BE2C (cell line): ENCODE measurements at places on chromosomes 4 and X.

- peak; percentile 19 for DNase-seq
These were observed 19.3 kb downstream of the NOA1 start for GRCh38 chr4:56958111-56958517.

DNA sequence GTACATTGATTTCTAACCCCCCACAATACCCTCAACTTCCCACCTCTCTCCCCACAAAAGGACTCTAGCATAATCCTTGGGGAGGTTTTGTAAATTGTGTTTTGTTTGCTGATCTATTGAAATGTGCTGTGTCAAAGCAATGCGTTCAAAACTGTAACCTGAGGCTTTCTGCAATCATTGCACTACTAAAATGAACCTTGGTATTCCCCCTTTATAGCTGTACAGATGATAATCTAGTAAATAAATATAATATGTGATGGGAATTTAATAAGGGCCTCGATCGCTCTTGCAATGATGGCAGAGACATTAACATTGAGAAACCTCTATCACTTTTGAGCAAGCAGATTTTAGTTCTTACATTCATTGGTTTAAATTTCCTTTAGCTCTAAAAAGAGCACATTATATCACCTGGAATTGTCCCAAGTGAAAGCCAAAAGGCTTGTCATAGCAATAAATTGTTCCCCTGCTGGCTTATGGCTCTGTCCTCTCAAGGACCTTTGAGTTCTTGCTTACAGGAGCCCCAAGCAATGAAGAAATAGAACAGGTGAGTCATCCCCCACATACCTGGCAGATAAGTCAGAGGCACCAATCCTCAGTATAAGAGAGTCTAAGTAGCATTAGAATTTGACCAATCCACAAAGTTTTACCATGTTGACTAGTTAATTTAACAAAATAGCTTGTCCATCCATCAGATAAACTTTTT, 18.4 kb upstream of the ACE2 start:
- no peak for DNase-seq

DNA sequence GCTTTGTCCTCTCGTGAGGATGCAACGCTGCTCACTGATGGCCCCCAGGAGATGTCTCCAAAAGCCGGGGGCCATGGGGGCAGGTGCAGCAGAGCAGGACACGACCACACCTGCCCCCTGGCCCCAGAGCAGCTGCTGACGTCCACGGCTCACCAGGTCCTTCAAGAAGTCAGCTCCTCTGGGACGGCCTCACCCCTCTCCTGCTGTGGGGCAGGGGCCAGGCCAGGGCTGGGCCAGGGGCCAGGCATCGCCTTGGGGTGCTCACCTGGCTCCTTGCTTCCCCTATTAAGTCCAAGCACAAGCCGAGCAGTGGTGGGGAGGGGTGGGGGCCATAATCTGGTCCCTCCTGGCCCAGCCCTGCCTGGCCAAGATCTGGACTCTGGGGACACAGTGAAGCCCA, 28.6 kb upstream of the MXD4 start:
- peak; percentile 7 for DNase-seq

DNA sequence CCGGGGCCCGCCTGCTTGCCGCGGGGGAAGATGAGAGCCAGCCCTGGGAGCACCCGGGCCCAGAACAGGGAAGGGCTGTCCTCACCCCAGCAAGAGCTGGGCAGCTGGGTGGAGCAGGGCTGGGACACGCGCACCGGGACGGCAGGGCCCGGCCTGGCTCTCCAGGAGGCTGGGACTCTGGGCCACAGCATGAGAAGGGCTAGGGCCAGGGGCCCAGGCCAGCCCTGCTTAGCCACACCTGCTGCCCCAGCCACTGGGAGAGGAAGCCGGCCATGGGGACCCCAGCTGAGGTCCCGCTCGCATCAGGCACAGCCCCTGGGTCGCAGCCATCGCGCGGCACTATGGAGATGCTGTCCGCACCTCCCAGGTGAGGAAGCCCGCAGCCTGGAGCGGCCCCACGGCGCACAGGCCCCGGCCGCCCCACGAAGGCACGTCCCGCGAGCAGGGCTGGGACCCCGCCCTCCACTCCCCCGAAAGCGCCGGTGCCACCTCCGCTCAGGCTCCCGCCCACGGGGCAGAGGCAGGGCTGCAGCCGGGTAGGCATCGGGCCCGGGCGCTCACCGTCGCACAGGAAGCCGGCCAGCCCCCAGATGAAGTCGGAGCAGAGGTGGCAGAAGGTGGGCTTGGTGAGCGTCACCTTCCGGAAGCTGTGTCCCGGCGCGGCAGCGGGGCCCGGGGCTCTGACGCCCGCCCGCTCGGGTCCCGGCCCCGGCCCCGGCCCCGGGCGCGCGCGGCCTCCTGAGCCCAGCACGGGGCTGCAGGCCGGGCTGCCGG, 531 bp downstream of the DGKQ start:
- no peak for DNase-seq

DNA sequence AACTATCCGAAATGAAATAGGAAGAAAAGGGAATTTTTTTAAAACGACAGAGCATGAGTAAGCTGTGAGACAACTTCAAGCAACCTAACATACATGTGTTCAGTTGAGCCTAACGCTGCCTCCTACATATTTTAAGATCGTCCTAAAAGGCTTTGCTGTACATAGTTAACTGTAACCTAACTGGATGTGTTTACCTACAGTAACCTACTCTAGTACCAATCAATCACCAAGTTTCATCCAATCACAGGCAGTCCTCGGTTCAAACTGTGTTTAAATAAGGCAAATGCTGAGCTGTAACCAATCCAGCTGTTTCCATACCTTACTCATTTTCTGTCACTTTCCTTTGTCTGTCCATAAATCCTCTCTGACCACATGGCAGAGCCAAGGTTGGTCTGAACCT, 17.1 kb downstream of the RCHY1 start:
- no peak for DNase-seq

- DNase-seq: no peak
These were observed 8.0 kb upstream of the FNIP2 start for GRCh38 chr4:158760866-158761265.

- DNase-seq: no peak
These were observed 2.9 kb downstream of the NOCT start for GRCh38 chr4:139018501-139018900.

GRCh38 chr4:174503079-174503715, 19.1 kb downstream of the HPGD start:
- DNase-seq: no peak

GRCh38 chr4:78862314-78862737, 76.9 kb downstream of the PAQR3 start:
- DNase-seq: no peak

- no peak for DNase-seq
These were observed 415.0 kb upstream of the INTU start for GRCh38 chr4:127217586-127218229.

GRCh38 chr4:159455675-159456237, 352.9 kb downstream of the RAPGEF2 start:
- peak; percentile 36 for DNase-seq

- DNase-seq: peak; percentile 68
These were observed 46.1 kb downstream of the HTRA3 start for GRCh38 chr4:8315435-8316250.

DNA sequence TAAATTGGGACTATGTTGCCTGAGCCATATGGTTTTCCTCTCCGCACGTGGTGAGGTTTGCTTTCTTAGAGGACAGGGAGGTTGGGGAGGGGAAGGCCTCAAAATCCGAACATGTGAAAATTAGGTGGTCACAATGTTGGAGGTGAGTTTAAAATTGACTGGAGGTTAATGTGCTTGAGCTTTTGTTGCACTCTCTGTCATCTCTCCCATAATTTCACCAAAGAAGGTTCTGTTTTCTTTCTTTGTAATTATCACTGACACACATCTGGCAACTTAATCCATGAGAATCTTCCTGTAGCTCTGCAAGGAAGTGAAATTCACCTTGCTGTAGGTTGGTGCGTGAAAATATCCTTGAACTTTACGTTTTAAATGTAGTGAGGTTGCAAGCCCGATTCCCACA, 225.5 kb downstream of the PDGFC start:
- DNase-seq: no peak

- no peak for DNase-seq
These were observed 6.7 kb downstream of the TCEAL9 start for GRCh38 chrX:103363046-103363445.

DNA sequence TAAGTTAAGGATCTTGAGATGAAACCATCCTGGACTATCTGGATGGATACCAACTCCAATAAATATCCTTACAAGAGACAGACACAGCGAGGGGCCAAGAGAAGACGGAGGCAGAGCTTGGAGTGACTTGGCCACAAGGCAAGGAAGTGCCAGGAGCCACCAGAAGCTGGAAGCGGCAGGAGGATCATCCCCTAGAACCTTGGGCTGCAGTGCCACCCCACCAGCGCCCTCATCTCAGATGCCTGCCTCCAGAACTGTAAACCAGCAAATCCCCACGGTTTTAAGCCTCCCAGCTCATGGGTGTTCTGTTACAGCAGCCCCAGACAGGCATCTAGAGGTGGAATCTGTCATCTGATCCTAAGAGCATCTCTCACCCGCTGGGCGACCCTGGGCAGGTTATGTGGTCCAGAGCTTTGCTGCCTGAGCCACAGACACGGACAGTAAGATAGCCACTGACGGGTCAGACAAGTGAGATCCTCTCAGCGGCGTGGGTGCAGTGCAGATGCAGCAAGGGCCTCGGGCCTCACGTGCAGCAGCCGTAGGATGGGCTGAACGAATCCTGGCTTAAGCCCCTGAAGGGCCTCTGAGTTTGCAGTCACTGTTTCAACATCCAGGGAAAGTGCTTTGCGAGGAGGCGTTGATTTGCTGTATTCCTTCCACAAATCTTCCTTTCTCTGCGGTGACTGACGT, 25.1 kb upstream of the MXD4 start:
- DNase-seq: peak; percentile 11
